8988T (cell line): ENCODE measurements at places on chromosomes 4 and X.
A peak's percentile ranks its signal among the peaks of the same experiment; 100 is the strongest.

DNA sequence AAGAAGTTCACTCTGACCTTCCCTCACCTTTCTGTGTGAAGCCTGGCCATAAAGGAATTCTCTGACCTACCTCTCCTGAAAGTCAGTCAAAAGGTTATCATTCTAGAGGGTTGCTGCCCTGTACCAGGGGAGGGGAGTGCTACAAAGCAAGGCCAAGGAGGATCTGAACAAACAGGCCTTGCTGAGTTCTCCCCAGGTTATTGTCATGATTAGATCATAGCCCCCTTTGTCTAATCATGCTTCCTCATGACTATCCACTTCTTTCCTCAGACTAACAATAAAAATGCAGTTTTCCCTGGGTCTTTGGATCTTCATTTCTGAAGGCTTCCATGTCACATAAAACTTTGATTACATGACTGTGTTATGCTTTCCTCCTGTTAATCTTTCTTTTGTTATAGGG is 472.0 kb downstream of the IQCM start:
- DNase-seq: no peak

GRCh38 chr4:141132709-141133145 is 542 bp downstream of the RNF150 start:
- peak; percentile 18 for DNase-seq

DNA sequence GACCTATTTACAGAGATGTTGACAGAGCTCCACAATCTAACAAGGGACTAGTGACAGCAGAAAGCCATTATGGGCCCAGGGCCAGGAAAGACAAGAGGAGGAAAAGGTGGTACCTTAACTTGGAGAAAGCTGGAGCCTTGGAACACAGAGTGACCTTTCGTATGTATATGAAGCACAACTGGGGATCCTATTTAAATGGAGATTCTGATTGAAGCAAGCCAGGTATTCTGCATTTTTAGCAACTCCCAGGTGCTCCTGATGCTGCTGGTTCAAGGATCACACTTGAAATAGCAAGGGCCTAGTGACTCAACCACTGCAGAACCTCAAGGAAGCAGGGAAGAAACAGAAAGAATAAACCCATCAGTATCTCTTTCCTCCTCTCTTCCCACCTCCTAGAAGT is 99.4 kb downstream of the TMEM47 start:
- DNase-seq: no peak

- DNase-seq: no peak
Measured at GRCh38 chr4:2103843-2104547, 44.9 kb downstream of the NAT8L start.

DNA sequence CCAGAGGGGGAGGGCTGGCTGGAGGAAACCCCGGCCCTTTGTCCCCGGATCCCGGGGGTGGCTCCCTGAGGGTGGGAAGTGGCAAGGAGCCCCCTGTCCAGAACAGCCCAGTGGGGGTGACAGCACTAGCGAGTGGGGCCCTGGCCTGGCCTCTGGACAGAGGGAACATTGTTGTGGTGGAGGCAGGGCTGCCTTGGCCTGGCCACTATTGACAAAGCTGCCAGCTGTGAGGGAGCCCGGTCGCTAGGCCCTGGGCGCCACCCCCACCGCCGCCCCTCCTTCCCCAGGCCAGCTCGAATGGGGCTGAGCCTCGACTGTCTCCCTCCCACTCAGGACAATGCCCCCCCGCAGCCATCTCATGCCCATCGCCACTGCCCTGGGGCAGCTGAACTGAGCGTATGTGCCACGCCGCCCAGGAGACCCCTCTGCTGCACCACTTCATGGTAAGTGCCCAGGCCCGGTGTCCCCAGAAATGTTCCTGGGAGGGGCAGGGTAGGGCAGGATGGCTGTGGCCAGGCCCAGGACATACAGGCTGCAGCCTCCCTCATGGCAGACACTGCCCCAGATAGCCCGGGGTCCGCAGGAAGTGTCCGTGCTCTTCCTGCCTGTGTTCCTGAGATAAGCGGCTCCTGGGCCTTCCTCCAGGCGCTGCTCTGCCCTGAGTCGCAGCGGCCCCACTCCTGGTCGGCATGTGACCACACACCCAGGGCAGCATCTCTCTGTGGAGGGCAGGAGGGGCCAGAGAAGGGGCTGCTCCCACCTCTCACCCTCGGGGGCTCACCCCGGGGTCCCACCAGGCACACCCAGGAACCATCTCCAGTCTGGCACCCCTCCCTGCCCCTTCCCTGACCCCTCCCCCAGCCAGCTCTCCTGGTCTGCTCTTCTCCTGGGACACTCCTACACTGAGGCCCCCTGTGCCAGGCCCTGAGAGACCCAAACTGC is 1.4 kb downstream of the PLXNB3 start:
- peak; percentile 21 for DNase-seq

GRCh38 chrX:53073115-53073586 is 9.0 kb upstream of the TSPYL2 start:
- no peak for DNase-seq

DNA sequence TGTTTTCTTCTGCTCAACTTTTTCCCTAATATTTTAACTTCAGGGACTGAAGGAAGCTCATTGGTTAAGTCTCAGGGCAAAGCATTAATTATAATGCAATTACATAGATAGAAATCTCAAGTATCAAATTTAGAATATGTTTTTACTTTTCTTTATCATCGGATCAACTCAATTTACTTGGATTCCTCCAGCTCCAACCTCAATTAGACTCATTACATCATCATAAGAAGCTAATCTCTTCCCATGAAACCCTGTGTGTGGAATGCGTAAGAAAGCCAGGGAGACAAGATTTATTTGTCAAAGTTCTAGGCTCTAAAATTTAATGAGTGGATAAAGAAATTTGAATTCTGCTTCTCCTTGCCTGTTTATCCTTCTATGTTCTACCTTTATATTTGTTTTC is 918.4 kb downstream of the ADGRL3 start:
- no peak for DNase-seq
